Effector memory CD4-positive, alpha-beta T cell (primary cell): ENCODE measurements at places on chromosomes 7 and 10.

- H3K27ac ChIP-seq: no peak overlapping the region
- no peaks in the 10 kb centered on the region for H3K36me3 ChIP-seq
- no peak overlapping the region for H3K4me3 ChIP-seq
- H3K27me3 ChIP-seq: peaks cover 36% of the 10 kb centered on the region
Observed at GRCh38 chr10:99534939-99535763, 2.4 kb downstream of the NKX2-3 start.

DNA sequence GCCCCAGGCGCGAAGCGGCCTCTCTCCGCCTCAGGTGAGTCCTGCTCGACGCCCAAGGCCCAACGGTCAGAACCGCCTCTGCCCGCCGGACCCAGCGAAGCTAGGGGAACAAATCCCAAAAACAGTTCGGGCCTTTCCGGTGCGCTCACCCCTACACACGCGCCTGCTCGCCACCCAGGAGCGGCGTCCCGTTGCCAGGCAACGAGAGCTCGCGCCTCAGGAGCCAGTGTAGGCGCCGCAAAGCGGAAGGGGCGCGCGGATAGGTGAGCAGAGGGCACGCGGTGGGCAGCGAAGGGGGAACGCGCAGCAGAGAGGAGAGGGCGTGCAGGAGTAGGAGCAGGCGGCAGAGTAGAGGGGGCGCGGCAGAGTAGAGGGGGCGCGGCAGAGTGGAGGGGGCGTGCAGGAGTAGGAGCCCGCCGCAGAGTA lies at the start of the genes DYDC1 and DYDC2:
Gene DYDC1, minus strand, starts transcription at position 193 of the 426 bp plus-strand sequence. CDS start 4,154 bp downstream, outside the sequence.
Gene DYDC2, plus strand, starts transcription at position 219 of the 426 bp plus-strand sequence. CDS start 5,663 bp downstream, outside the sequence.
- peak within 1 kb of the TSS; percentile 37 for H3K4me3 ChIP-seq
- DNase-seq: no peak
- H3K36me3 ChIP-seq: no peaks in the 10 kb centered on the region
- peaks cover 28% of the 10 kb centered on the region for H3K27me3 ChIP-seq
- H3K27ac ChIP-seq: no peak within 1 kb of the TSS

- H3K36me3 ChIP-seq: no peaks in the 10 kb centered on the region
- H3K27me3 ChIP-seq: peaks cover 47% of the 10 kb centered on the region
- DNase-seq: no peak
- H3K27ac ChIP-seq: no peak overlapping the region
- H3K4me1 ChIP-seq: no peaks in the 10 kb centered on the region
Observed at GRCh38 chr7:130732980-130733930, 752 bp downstream of the KLF14 start.

DNA sequence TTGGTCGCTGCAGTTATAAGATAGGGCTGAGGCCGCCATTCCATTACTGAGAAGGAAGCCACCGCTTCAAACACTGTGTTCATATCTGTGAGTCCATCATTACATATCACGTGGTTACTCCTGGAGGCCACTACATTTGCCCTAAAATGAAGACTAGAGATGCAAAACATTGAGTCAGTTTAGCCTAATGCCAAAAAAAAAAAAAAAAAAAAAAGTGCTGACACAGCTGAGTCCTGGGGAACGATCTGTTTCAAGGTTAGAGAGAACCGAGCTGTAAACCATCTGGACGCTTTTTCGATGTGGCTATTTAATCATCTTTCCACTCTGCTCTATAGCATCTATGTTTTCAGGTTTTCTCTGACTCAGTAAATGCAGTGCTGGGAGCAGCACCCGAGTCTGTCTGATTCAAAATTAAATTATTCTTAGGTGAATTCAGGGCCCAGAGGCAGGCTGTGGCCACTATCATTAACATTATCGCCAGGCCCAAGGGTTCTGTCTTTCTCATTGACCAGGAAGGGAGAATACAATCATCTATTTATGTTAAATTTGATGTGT lies 449.1 kb downstream of the PAXIP1 start:
- H3K27ac ChIP-seq: no peak overlapping the region
- no peaks in the 10 kb centered on the region for H3K36me3 ChIP-seq
- DNase-seq: no peak
- H3K4me1 ChIP-seq: no peaks in the 10 kb centered on the region
- H3K27me3 ChIP-seq: no peaks in the 10 kb centered on the region

- DNase-seq: no peak
- H3K4me1 ChIP-seq: peaks cover 30% of the 10 kb centered on the region
- peak overlapping the region; percentile 36 for H3K27ac ChIP-seq
- H3K36me3 ChIP-seq: no peaks in the 10 kb centered on the region
- H3K27me3 ChIP-seq: no peaks in the 10 kb centered on the region
Observed at GRCh38 chr10:69464401-69464800, 13.1 kb downstream of the TSPAN15 start.

DNA sequence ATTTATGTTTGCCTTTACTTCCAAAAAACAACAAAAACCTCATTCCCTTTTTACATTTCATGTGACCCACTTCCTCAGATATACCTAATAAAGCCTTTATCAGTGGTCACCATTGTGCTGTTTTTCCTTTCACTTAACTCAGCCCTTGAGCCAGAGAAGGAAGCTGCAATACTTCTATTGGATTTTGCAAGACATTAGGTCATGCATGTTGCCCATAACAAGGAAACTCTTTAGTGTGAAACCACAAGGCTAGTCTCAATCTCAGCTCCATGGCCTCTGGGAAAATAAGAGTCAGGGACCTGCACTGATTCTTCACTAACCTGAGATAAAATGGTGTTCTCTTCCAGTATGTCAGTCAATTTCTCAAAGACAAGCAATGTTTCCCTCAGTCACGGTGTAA lies 27.8 kb downstream of the STEAP4 start:
- no peaks in the 10 kb centered on the region for H3K4me1 ChIP-seq
- no peak for DNase-seq
- H3K27me3 ChIP-seq: no peaks in the 10 kb centered on the region
- no peak overlapping the region for H3K27ac ChIP-seq
- H3K4me3 ChIP-seq: no peak overlapping the region

- no peaks in the 10 kb centered on the region for H3K36me3 ChIP-seq
- H3K4me1 ChIP-seq: no peaks in the 10 kb centered on the region
- no peak overlapping the region for H3K27ac ChIP-seq
- DNase-seq: no peak
Observed at GRCh38 chr10:70695241-70696030, 23.1 kb downstream of the ADAMTS14 start.

- peak overlapping the region; percentile 94 for H3K4me3 ChIP-seq
- peak overlapping the region; percentile 82 for H3K27ac ChIP-seq
- no peaks in the 10 kb centered on the region for H3K27me3 ChIP-seq
- H3K4me1 ChIP-seq: peaks cover 10% of the 10 kb centered on the region
- no peak for DNase-seq
Observed at GRCh38 chr10:93701866-93702209, 554 bp downstream of the FRA10AC1 start.

DNA sequence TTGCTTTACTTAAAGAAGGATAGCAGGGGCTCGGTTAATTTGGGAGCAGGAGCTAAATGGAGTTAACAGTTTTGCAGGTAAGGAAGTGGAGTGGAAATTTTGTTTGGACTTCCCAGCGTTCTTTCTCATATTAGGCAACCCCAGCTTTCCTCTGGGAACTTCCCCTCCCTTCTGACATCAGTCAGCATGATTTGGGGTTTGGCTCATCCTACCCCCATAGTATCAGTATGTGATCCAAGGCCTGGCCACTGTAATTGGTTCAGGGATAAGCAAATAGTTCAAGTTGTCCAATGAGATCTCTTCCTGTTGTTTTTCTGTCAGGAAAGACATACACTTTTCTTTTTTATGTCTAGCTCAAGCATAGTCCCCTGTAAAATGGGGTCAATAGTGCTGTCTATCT lies 125.6 kb upstream of the CDK6 start:
- H3K4me1 ChIP-seq: no peaks in the 10 kb centered on the region
- no peaks in the 10 kb centered on the region for H3K36me3 ChIP-seq
- no peaks in the 10 kb centered on the region for H3K27me3 ChIP-seq
- H3K4me3 ChIP-seq: no peak overlapping the region
- no peak overlapping the region for H3K27ac ChIP-seq

- H3K27me3 ChIP-seq: peaks cover 2% of the 10 kb centered on the region
- no peaks in the 10 kb centered on the region for H3K36me3 ChIP-seq
- H3K4me3 ChIP-seq: no peak overlapping the region
- no peak overlapping the region for H3K27ac ChIP-seq
- no peak for DNase-seq
Observed at GRCh38 chr7:93026425-93026824, 91.4 kb downstream of the SAMD9 start.

- H3K4me1 ChIP-seq: no peaks in the 10 kb centered on the region
- H3K27ac ChIP-seq: no peak overlapping the region
- no peak for DNase-seq
- peaks cover 3% of the 10 kb centered on the region for H3K36me3 ChIP-seq
- no peaks in the 10 kb centered on the region for H3K27me3 ChIP-seq
Observed at GRCh38 chr7:135410543-135410942, 99.4 kb downstream of the CNOT4 start.

GRCh38 chr7:97873606-97874005 lies 1.4 kb upstream of the ASNS start:
- no peaks in the 10 kb centered on the region for H3K36me3 ChIP-seq
- H3K4me1 ChIP-seq: peaks cover 11% of the 10 kb centered on the region

DNA sequence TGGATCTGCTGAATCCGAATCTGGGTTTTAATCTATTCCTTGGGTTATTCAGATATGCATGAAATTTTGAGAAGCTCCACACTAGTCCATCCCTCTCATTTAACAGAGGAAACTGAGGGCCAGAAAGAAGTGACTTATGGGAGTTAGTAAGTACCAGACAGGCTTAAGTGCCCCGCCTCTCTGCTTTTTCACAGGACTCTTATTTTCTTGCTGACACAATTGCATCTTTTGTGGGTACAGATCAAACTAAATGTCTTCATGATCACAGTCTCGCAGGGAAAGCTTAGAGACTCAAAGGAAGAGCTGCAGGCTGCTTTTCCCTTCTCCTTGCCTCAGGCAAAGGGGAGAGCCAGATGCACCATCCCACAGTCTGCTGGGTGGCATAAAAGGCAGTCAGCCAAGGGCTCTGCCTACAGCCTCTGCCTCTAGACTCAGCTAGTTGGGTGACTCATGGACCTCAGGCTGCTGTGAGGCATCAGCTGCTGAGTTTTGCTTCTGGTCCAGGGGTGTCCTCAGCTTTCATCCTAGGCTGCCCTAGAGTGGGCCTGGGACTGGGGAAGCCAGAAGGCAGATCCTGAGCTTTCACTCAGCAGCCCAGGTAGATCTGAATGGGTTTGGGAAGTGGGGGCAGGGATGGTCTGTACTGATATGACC lies 11.6 kb downstream of the GOLGA7B start:
- peaks cover 13% of the 10 kb centered on the region for H3K36me3 ChIP-seq
- H3K4me1 ChIP-seq: peaks cover 3% of the 10 kb centered on the region
- no peak for DNase-seq
- H3K27ac ChIP-seq: no peak overlapping the region
- no peak overlapping the region for H3K4me3 ChIP-seq

GRCh38 chr10:28810057-28810870 lies 132.9 kb downstream of the BAMBI start:
- H3K27me3 ChIP-seq: peaks cover 4% of the 10 kb centered on the region
- H3K27ac ChIP-seq: no peak overlapping the region
- H3K36me3 ChIP-seq: no peaks in the 10 kb centered on the region
- H3K4me3 ChIP-seq: no peak overlapping the region
- no peaks in the 10 kb centered on the region for H3K4me1 ChIP-seq

DNA sequence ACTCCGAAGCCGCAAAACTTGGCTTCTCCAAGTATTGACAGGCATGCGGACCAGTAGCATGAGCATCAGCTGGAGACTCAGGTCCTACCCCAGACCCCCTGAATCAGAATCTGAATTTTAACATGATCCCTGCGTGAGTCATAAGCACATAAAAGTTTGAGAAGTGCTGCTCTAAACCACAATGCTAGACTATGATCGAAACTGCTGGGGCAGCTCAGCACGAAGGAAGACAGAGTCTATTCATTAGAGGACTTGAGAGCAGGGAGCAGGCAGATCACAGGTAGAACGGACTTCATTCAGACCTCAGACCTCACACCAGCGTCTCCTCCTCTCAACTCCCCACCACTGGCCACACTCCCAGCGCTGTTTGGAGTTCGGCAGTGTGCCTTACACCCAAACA lies 16.9 kb downstream of the CAMK2G start:
- H3K4me3 ChIP-seq: no peak overlapping the region
- peak overlapping the region; percentile 35 for H3K27ac ChIP-seq
- peaks cover 32% of the 10 kb centered on the region for H3K4me1 ChIP-seq
- no peak for DNase-seq

GRCh38 chr7:1537535-1538412 lies 7.3 kb downstream of the MAFK start:
- H3K27me3 ChIP-seq: no peaks in the 10 kb centered on the region
- H3K36me3 ChIP-seq: peaks cover 46% of the 10 kb centered on the region
- H3K27ac ChIP-seq: no peak overlapping the region
- no peak overlapping the region for H3K4me3 ChIP-seq

GRCh38 chr10:132480356-132480755 lies 57.2 kb upstream of the INPP5A start:
- H3K27me3 ChIP-seq: no peaks in the 10 kb centered on the region
- H3K36me3 ChIP-seq: no peaks in the 10 kb centered on the region
- H3K4me1 ChIP-seq: no peaks in the 10 kb centered on the region
- H3K4me3 ChIP-seq: no peak overlapping the region
- no peak for DNase-seq

- H3K27ac ChIP-seq: no peak overlapping the region
- no peaks in the 10 kb centered on the region for H3K4me1 ChIP-seq
- DNase-seq: no peak
Observed at GRCh38 chr10:50395271-50395670, 144.0 kb upstream of the ASAH2 start.

- H3K4me1 ChIP-seq: no peaks in the 10 kb centered on the region
- no peaks in the 10 kb centered on the region for H3K36me3 ChIP-seq
- H3K4me3 ChIP-seq: no peak overlapping the region
- peak; percentile 43 for DNase-seq
Observed at GRCh38 chr10:73886085-73886529, 11.8 kb upstream of the CAMK2G start.

DNA sequence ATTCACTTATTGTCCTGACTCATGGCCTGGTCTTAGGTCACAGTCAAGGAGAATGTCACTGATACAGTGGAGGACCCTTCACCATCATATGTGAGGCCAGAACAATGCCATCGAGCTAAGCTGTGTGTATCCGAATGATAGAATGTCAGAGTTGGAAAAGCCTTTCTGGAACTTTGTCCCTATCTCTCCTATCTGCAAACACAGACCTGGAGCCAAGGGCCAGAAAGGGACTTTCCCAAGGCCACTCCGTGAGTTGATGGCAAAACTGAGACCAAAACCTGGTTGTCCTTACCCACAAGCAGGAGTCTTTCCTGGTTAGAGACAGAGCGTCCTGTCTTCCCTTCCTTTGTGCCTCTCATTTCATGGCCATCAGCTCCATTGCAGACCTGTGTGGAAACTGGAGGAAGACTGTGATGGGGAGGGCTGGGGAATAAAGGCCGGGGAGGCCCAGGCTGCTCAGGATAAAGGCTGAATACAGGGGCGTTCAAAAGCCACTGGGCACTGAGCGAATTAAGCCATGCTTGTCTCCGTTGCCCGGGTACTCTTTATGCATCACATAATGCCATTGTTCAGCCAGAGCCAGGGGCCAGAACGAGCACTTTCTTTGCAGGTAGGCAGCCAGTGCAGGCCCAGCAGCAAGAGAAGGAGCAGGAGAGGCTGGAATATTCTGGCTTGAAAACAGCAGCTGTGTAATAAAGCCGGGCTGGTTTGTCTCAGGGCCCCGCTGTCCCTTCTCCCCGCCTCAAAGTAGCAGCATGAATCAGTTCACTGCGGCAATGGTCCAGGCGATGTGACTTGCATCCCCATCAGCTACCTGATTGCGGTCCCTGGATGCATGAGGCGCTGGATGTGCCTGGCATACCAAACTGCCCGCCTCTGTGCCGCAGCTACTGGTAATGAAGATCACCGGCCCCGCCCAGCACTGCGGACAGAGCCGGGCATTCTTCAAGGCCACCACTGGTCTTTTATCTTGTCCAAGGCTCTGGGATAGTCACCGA lies 143.0 kb downstream of the RPS24 start:
- no peak overlapping the region for H3K4me3 ChIP-seq
- H3K27me3 ChIP-seq: no peaks in the 10 kb centered on the region
- DNase-seq: no peak
- no peak overlapping the region for H3K27ac ChIP-seq
